Ascending aorta (tissue), 2 donors: ENCODE measurements at places on chromosomes 6 and 20.

GRCh38 chr6:14066782-14067406 lies 50.7 kb upstream of the CD83 start:
- DNase-seq = no peak

DNA sequence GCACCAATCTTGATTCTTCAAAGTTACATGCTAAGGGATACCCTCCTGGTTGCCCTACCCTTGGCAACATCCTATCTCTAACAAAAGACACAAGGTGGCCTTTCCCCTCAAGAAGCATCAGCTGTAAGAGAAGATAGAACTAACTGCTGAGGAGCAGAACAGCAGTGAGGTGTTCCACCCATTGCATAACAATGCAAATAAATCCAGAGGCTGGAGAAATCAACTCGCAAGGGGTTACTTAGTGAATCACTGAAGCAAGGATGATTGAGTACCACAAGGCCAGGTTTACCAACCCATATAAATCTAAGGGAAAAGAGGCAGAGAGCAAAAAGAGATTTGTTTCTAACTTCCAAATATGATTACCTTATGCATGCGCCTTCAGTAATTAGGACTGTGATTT lies 36.7 kb downstream of the F13A1 start:
- no peak for DNase-seq

DNA sequence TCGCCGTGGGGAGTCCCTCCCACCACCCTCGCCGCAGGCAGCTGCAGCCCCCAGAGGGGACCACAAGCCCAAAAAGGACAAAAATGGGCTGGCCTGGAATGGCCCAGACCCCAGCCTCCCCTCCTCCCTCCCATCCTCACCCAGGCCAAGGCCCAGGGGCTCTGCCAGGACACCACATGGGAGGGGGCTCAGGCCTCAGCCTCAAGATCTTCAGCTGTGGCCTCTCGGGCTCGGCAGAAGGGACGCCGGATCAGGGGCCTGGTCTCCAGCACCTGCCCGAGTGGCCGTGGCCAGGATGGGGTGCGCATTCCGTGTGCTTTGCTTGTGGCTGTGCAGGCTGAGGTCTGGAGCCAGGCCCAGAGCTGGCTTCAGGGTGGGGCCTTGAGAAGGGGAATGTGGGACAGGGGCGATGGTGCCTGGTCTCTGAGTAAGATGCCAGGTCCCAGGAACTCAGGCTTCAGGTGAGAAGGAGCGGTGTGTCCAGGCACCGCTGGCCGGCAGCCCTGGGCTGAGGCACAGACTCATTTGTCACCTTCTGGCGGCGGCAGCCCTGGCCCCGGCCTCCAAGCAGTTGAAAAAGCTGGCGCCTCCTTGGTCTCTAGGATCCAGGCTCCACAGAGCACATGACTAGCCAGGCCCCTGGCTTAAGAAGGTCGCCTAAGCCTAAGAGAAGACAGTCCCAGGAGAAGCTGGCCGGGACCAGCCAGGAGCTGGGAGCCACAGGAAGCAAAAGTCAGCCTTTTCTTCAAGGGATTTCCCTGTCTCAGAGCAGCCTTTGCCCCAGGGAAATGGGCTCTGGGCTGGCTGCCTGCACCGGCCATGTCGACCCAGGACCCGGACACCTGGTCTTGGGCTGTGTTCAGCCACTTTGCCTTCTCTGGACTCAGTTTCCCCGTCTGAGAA lies 35.2 kb upstream of the MRGBP start:
- DNase-seq = no peak

DNA sequence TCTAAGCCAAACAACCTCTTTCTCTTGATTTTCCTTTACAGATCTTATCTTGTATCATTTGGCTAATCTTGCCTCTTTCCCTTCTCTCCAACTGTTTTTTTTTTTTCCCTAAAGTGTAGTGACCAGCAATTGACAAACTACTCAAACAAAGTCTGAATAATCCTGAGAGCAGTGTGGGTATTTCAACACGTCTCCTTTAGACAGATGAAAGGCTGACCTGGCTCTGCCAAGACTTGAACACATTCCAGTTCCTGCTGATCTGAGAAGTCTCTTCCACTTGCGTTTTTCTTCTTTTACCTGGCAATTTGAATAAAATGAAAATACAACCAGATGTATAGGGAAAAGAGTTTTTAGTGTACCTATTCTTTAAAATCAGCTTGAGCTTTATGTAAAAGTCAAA lies 168.4 kb downstream of the GJA10 start:
- no peak for DNase-seq

- no peak for DNase-seq
These were observed 127.3 kb upstream of the DTNBP1 start for GRCh38 chr6:15790116-15790515.

DNA sequence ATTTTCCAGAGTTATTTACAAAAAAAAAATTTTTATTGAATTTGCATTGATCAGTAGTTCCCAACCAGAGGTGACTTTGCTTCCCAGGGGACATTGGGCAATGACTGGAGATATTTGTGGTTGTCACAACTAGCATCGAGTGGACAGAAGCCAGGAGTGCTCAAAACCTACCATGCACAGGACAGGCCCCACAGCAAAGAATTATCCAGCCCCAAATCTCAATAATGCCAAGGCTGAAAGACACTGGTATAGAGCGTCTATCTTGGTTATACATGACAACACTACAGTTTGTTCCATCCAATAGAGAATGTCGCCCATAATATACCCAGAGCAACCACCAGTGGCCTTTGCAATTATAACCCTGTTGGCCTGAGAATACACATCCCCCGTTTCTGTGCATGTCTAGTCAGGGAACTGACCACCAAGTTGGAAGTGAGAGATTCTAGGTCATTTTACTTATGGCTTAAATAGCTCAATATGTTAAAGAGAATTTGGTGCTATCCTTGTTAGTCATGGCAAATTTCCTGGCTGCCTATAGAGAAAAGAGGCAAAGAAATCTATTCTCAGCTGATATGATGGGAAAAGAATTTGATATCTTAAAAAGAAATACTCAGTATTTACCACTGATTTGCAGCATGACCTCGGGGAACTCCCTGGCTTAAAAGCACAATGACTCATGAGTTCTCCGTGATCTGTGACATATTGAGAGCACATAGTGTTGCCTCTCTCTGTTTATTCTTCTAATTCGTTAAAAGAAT lies 76.0 kb upstream of the ADTRP start:
- no peak for DNase-seq

DNA sequence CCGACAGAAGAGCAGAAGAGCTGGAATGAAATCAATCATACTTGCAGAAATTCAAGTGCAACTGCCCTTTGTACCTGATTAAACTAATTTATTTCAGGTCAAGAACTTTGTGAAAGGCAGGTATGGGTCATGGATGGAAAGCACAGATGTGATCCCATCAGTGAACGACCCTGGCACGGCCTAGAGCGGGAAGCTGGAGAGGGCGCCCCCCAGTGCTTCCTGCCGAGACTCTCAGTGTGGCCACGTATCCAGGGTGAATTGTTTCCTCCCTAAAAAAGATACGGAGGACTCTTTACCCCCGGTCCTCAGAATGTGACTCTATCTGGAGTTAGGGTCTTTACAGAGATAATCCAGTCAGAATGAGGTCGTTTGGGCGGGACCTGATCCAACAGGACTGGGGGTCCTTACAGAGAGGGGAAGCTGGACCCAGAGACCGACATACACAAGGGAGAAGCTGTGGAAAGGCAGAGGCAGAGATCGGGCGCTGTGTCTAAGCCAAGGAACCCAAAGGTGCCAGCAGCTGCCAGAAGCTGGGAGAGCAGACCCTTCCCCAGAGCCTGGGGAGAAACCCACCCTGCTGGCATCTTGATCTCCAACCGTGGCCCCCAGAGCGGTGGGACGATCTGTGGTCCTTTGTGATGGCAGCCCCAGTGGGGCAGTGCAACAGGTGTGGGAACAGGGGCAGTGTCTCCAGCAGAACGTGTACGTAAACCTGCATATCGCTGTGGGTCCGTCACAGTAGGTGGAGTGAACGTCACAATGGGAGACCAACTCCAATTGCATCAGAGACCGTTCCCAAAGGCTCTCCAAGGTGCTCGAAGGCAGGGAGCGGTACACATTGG lies 91.9 kb downstream of the TAF4 start:
- no peak for DNase-seq

DNA sequence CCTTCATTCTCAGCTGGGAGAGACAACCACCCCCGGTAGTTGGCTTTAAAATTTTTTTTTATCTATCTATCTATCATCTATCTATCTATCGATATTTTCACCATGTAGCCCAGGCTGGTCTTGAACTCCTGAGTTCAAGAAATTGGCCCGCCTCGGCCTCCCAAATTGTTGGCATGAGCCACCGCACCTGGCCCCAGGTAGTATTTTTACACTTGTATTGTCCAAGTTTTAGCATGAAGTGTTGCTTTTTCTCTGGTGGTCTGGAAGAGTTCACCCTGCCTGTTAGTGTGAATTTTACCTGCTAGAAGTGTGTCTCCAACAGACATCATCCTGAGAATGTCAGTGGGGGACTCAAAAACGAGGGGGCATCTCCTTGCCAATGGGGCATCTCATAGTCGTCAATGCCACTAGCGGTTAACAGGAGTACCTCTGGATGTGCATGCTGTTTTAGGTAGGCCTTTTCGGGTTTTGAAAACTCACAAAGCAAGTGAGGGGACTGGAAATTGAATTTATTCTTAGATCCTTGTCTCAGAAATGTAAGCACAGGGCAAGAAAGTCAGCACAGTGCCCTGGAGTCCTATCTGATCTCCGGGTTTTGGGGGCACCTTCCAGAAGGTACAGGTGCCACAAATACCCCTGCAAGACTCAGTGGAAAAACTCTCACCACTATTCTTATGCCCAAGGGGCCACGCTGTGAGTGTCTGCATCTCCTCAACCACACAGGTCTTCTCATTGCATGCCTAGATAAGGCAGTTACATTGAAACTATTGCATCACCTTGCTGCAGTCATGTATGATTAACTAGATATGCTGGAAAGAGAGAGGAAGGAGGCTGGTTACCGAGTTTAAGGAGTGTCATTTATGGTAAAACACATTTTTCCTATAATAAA lies 37.1 kb downstream of the TNFAIP3 start:
- no peak for DNase-seq

DNA sequence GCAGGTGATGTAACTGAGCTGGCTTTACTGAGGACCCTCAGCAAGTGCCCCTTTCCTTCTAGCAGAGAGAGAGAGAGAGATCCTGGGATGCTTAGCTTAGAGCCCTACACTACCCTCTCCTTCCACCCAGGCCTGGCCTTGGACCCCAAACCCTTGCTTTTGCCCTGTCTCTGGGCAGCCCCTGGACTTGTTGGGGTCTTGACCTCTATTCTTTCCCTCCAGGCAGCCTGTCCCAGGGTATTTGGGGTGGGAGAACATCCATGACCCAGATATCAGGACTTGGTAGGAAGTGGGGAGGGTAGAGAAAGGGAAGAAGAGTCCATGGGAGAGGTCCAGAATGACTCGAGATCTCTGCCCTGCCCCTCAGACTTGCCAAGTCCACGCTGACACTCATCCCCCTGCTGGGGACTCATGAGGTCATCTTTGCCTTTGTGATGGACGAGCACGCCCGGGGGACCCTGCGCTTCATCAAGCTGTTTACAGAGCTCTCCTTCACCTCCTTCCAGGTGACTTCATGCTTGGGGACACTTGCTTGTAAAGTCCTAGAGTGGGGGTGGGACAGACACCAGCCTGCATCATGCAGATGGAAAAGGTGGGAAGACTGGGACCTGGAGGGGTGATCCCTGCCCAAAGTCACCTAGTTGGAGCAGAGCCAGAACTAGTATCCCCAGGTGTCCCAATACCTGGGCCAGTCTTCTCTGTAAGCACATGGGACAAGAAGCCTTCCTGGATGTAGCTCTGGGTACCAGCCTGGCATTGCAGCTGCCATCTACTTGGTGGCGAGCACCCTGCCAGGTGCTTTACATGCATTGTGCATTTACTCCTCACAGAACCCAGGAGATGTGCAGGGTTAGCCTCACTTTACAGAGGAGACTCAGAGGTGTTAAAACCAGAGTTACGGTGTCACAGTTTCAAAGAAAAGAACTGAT lies 30.9 kb downstream of the GLP1R start:
- no peak for DNase-seq

DNA sequence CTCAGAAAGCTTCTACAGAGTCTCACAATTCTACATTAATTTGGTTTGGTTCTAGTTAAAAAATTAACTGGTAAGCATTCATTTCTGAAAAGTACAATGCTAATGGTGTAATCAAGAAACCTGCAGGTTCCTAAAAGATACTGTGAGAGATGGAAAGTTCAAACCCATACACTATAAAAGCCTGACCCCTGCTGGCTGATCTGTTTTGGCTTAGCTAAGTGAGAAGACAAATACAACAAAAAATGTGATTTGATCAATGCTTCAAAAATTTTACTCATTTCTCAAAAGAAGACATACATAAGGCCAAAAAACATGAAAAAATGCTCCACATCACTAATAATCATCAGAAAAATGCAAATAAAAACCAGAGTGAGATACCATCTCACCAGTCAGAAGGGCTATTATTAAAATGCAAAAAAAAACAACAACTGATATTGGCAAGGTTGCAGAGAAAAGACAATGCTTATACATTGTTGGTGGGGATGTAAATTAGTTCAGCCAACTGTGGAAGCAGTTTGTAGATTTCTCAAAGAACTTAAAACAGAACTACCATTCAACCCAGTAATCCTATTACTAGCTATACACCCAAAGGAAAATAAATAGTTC lies 102.8 kb downstream of the MOXD1 start:
- DNase-seq = no peak

DNA sequence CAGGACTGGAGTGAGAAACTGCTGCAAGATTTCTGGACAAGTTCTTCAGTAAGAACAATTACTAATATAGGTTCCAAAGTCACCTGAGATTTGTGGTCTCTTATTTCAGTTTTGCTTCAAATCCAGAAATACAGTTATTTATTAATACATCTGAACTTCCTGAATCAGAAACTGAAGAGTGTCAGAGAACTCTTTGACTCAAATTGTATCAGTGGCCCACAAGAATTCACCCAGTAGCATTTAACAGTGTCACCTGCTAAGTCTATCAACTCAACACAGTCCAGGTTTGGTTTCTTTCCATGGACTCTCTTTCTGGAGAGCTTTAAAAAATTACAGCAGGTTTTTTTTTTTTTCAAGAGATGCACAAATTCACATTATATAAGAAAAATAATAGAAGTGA lies 18.8 kb upstream of the NHSL1 start:
- DNase-seq = no peak

DNA sequence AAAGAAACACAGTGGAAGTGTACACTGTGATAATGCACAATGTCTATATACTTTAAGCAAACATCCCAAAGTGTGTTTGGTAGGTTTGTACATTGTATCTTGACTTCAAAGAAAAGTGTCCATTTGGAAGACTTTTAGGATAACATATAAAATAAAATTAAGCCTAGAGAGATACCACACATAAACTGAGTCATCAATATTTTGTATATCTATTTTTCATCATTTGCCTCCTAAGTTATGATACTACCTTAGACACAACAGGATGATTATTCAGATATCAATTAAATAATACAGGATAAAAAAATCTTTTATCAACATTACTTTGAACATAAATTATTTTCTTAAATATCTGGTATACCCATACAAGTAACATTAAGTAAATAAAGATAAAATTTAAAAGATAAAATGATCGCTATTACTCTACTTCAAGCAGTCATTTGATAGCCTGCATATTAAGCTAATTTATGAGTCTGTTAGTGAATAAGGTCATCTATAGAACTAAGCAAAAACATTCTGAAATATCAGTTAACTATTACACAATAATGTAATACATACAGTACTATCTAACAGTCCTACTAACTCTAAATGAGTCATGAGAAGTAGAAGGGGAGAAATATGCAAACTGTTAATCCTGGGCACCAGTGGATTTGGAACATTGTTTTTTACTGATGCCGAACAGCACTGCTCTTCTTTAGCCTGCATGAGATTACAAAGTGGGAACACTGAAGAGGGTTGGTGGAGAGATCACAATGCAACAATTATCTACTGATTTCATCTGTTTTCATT lies 158.4 kb upstream of the SIM1 start:
- no peak for DNase-seq

GRCh38 chr20:63858393-63859165 lies 2.7 kb upstream of the ABHD16B start:
- no peak for DNase-seq

- no peak for DNase-seq
These were observed 231.2 kb upstream of the ARID1B start for GRCh38 chr6:156545931-156546330.
